ENCODE measurements at places on chromosomes 4 and X. TPM values are rescaled to one million over a fixed set of nuclear protein-coding genes. Genes with fewer than 3 reads are reported as not detected.

The EVC gene
- polyA plus RNA-seq = 18.7 TPM

The RHOXF2B gene
- not detected for polyA plus RNA-seq

The CRMP1 gene
- polyA plus RNA-seq = 12.1 TPM

The CT45A10 gene
- not detected for polyA plus RNA-seq

The BMX gene
- polyA plus RNA-seq = 3.3 TPM

The UGT2B11 gene
- not detected for polyA plus RNA-seq

The TLR3 gene
- 4.7 TPM for polyA plus RNA-seq

The RASSF6 gene
- 2.7 TPM for polyA plus RNA-seq

The PRICKLE3 gene
- 15.2 TPM for polyA plus RNA-seq

The NDST3 gene
- 0.04 TPM for polyA plus RNA-seq
